ENCODE measurements at places on chromosomes 5 and 9.

GRCh38 chr5:175460126-175460525 is 16.1 kb upstream of the DRD1 start:
- DNase-seq: peak; percentile 28

- DNase-seq: no peak
These were observed 9.4 kb upstream of the NFIB start for GRCh38 chr9:14323083-14323971.

DNA sequence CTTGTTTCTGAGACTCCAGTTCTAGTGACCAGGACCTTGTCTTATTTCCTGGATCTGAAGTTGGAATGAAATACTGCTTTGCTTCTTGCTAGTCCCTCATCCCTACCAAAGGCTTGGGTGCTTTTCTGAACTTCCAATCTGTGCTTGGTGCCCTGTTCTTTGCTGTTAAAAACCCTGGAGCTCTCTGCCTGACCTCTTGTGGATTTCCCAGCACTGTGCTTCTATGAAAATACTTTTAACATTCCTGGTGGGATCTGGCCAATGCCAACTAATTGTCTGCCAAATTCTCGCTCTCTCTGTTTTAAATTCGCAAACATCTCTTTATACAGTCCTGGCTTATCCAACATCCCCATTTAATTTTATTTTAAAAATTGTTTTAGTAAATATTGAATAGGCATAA is 26.7 kb upstream of the CSNK1G3 start:
- no peak for DNase-seq

GRCh38 chr5:104189031-104189430 is 626.4 kb upstream of the NUDT12 start:
- no peak for DNase-seq

- no peak for DNase-seq
These were observed 15.9 kb upstream of the CDKN2AIPNL start for GRCh38 chr5:134427540-134428041.

DNA sequence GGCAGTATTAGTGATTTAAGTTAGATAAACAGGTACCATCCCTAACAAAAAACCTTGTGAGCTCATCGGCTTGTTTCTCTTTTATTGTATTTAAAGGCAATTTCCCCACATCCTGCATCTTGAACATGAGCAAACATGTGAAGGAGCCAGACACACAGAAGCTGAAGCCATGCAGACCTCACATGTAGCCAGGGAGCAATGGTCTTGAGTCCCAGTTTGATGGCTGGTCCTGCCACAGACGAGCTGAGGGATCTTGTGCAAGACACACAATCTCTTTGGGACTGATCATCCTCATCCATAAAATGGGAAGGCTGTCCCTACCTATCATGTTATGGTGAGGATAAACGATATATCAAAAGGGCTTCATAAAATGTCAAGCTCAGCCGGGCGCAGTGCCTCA is 29.6 kb upstream of the XPA start:
- no peak for DNase-seq

All from activated CD4-positive, alpha-beta T cell treated with anti-CD3 and anti-CD28 coated beads, Interleukin-10, Interleukin-2, amounts not matched to agents 100 ng/mL and 50 ng/mL, durations not matched to agents 16 hours and 8 hours (primary cell).